ENCODE measurements at places on chromosomes 4 and X. TPM values are rescaled to one million over a fixed set of nuclear protein-coding genes. Genes with fewer than 3 reads are reported as not detected.
A peak's percentile ranks its signal among the peaks of the same experiment; 100 is the strongest.

The TRIM61 gene
- 3.1 TPM for total RNA-seq

The CABS1 gene
- not detected for total RNA-seq

The CETN2 gene
- 8.9 TPM for total RNA-seq

The SLITRK2 gene
- total RNA-seq: not detected

The RXFP1 gene
- not detected for total RNA-seq

The SYTL5 gene
- not detected for total RNA-seq

The GLRA2 gene
- total RNA-seq: not detected

The CHRNA9 gene
- 0.68 TPM for total RNA-seq

The WAS gene
- 142 TPM for total RNA-seq

The NUP62CL gene
- 1.8 TPM for total RNA-seq

The SHROOM3 gene
- total RNA-seq: not detected

DNA sequence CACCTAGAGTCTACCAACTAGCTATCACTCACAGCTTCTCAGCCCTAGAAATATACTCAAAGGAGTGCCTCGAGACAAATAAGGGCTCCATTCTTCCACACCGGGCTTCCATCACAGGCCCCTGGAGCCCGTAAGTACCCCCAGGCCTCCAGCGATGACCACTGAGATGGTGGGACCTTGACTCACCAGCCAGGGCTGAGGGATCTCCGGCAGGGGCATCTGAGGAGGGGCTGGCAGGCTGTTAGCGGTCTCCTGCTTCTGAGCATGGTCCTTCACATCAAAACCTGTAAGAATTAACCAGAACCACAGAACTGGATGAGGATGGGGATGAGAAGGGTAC, 71.3 kb downstream of the AFAP1 start:
- no peak overlapping the region for H3K4me3 ChIP-seq
- DNase-seq: no peak
- peak overlapping the region; percentile 85 for H3K27ac ChIP-seq

DNA sequence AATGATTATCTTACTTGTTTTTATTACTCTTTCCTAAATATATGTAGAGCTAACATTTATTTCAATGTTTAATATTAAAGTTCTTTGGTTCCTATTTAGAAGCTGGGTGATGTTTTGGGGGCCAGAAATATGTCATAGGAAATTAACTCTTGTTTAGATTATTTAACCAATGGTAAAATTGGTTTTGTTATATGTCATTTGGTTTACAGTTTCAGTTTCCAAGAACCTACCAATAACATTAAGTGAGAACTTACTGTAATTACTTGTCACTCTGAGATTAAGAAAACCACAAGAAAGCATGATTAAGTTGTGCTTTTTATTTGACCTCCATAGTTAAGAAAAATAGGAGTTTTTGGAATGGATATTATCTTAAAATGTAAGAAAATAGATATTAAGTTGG, 121.2 kb downstream of the NDST3 start:
- H3K27ac ChIP-seq: no peak overlapping the region
- peaks cover 3% of the 10 kb centered on the region for H3K27me3 ChIP-seq
- DNase-seq: no peak
- no peaks in the 10 kb centered on the region for H3K36me3 ChIP-seq

GRCh38 chr4:73376976-73377375, 27.1 kb upstream of the ALB start:
- DNase-seq: no peak
- no peaks in the 10 kb centered on the region for H3K36me3 ChIP-seq
- H3K4me3 ChIP-seq: no peak overlapping the region
- no peaks in the 10 kb centered on the region for H3K27me3 ChIP-seq
- H3K4me1 ChIP-seq: no peaks in the 10 kb centered on the region

DNA sequence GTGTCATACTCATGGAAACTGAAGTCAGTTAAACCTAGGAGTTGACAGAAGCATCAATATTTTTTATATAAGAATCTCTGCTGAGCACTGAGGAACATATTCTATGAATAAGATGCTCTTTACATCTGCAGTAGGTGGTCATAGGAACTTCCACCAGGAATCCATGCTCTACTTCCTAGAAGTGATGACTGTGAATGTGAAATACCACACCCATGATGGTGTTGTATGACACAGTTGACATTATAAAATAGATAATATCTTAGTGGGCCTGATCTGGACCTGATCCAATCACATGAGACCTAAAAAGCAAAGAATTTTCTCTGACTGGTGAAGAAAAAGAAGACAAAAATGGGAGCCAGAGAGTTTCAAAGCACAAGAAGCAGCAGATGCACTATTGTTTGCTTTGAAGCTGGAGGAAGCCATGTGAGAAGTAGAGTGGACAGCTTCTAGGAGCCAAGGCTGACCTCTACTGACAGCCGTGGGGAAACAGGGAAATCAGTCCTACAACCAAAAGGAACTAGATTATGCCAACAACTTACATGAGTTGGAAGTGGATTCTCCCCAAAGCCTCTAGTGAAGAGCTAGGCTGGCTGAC, 68.6 kb upstream of the HS3ST1 start:
- H3K4me3 ChIP-seq: no peak overlapping the region
- H3K4me1 ChIP-seq: peaks cover 8% of the 10 kb centered on the region
- H3K27ac ChIP-seq: no peak overlapping the region
- no peaks in the 10 kb centered on the region for H3K27me3 ChIP-seq
- no peaks in the 10 kb centered on the region for H3K36me3 ChIP-seq

- no peaks in the 10 kb centered on the region for H3K4me1 ChIP-seq
- H3K27me3 ChIP-seq: no peaks in the 10 kb centered on the region
- no peak overlapping the region for H3K4me3 ChIP-seq
- DNase-seq: no peak
- no peak overlapping the region for H3K27ac ChIP-seq
Observed at GRCh38 chrX:94162971-94163370, 489.0 kb downstream of the FAM133A start.

- DNase-seq: no peak
- no peaks in the 10 kb centered on the region for H3K4me1 ChIP-seq
- no peaks in the 10 kb centered on the region for H3K36me3 ChIP-seq
- H3K27ac ChIP-seq: no peak overlapping the region
- no peak overlapping the region for H3K4me3 ChIP-seq
Observed at GRCh38 chr4:7347981-7348380, 86.7 kb downstream of the PSAPL1 start.

GRCh38 chr4:11471046-11471441, 42.4 kb upstream of the HS3ST1 start:
- peaks cover 34% of the 10 kb centered on the region for H3K4me1 ChIP-seq
- DNase-seq: no peak
- H3K4me3 ChIP-seq: peak overlapping the region; percentile 81
- no peaks in the 10 kb centered on the region for H3K27me3 ChIP-seq

DNA sequence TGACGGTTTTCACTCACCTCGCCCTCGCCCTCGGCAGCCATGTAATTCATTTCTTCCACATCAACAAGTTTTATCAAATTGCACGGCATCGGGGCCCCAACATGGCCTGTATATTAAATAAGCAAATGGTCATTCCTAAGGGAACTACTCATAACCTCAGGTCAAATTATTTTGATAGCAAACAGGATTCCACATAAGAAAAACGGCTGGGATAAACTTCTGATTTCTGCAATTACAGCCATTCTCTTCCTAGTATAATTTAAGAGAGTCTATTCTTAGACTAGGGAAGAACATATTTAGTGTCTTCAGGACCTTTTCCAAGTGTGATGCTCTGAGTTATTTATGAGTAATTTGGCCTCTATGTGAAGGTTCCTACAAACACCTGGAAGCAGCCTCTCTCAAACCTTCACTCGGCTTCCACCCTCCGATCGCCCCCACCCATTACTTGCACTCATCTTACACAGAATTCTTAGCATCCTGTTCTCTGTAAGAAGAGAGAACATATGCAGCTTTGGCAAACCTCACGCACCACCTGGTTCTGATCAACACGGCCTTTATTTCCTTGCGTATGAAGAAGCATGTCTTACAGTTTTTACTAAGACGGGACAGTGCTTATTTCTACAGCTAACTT, 29.4 kb upstream of the CENPU start:
- H3K27me3 ChIP-seq: no peaks in the 10 kb centered on the region
- peaks cover 13% of the 10 kb centered on the region for H3K4me1 ChIP-seq

- DNase-seq: no peak
- no peaks in the 10 kb centered on the region for H3K4me1 ChIP-seq
- peaks cover 2% of the 10 kb centered on the region for H3K27me3 ChIP-seq
- no peak overlapping the region for H3K4me3 ChIP-seq
Observed at GRCh38 chr4:87530868-87531267, 1.7 kb upstream of the SPARCL1 start.

DNA sequence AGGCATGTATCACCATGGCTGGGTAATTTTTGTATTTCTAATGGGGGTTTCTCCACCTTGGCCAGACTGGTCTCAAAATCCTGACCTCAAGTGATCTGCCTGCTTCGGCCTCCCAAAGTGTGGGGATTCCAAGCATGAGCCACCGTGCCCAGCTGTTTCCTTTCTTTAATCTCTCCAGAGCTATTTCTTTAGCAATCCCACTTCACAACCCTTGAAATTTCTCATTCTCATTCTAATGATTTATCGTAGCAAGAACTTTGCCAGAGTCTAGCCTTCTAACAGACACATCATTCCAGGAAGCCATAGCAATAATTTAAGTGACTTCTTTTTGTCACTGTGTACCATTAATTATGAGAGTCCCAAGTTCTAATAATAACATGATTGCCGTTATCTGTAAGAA, 68.6 kb downstream of the RXFP1 start:
- no peak overlapping the region for H3K4me3 ChIP-seq
- no peak overlapping the region for H3K27ac ChIP-seq
- H3K36me3 ChIP-seq: no peaks in the 10 kb centered on the region
- DNase-seq: no peak
- peaks cover 14% of the 10 kb centered on the region for H3K27me3 ChIP-seq

DNA sequence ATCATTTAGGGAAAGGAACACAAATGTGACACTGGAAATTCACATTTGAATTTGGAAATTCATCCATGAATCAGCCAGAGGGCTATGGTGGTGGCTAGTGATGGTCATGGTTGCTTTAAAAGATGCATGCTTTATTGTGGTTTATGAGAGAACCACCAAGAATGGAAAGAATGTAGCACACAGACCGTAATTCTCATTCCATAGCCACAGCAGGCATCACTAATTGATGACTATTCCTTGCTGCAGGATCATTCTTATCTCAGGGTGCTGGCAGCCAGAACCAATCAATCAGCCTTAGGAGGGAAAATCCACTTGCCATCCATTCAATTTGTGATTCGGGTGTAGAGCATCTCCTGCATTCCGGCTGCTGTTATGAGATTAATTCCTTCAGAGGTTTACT, 115.6 kb downstream of the DHRSX start:
- H3K27ac ChIP-seq: no peak overlapping the region
- DNase-seq: no peak
- H3K27me3 ChIP-seq: no peaks in the 10 kb centered on the region
- H3K4me1 ChIP-seq: no peaks in the 10 kb centered on the region
- peaks cover 5% of the 10 kb centered on the region for H3K36me3 ChIP-seq

DNA sequence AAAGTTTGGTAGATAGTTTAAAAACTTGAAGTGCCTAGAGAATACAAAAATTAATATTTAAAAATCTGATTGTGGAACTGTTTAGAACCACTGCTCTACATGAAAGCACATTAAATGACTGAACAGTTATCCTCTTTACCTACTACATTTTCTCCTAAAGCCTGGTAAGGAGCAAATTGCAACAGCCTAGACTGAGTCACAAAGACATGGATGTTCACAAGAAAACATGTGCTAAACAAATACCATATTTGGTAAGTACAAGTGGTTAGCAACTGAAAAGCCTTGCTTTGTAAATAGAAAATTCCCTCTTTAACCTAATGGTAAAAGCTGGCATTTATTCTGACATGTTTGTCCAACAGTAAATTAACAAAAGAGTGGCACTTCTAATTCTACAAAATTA, 203.1 kb downstream of the FBXO8 start:
- DNase-seq: no peak
- H3K27me3 ChIP-seq: peaks cover 2% of the 10 kb centered on the region
- no peaks in the 10 kb centered on the region for H3K36me3 ChIP-seq
- H3K4me1 ChIP-seq: no peaks in the 10 kb centered on the region
- H3K27ac ChIP-seq: no peak overlapping the region

- H3K27ac ChIP-seq: no peak overlapping the region
- no peaks in the 10 kb centered on the region for H3K27me3 ChIP-seq
- DNase-seq: no peak
- H3K36me3 ChIP-seq: peaks cover 2% of the 10 kb centered on the region
- no peak overlapping the region for H3K4me3 ChIP-seq
Observed at GRCh38 chr4:48681856-48682255, 98.2 kb downstream of the FRYL start.

- no peak overlapping the region for H3K27ac ChIP-seq
- no peak overlapping the region for H3K4me3 ChIP-seq
- H3K27me3 ChIP-seq: no peaks in the 10 kb centered on the region
- DNase-seq: no peak
- H3K36me3 ChIP-seq: peaks cover 1% of the 10 kb centered on the region
Observed at GRCh38 chrX:136551410-136551809, 19.4 kb downstream of the VGLL1 start.

- H3K36me3 ChIP-seq: no peaks in the 10 kb centered on the region
- peaks cover 15% of the 10 kb centered on the region for H3K4me1 ChIP-seq
- peak overlapping the region; percentile 56 for H3K27ac ChIP-seq
- DNase-seq: no peak
Observed at GRCh38 chr4:7947927-7948326, 8.3 kb upstream of the AFAP1 start.

GRCh38 chrX:94977986-94978385, 1304.0 kb downstream of the FAM133A start:
- no peak for DNase-seq
- no peak overlapping the region for H3K4me3 ChIP-seq
- no peaks in the 10 kb centered on the region for H3K36me3 ChIP-seq
- H3K27ac ChIP-seq: no peak overlapping the region

DNA sequence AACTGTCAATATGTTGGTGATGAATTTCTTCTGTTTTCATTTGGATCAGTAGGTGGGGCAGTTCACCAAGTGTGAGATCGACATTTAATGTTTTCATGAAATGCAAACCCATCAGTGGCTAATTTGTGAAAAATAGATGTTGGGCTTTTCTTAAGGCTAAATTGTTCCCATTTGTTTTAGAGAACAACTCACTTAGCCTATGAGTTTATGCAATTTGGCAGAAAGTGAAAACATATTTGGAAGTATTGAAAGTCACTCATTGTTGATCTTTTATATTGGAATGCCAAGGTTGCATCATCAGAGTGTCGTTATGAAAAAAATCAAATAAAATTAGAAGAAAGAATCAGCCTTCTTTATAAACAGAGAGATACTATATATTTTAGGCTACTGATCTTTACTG, 132.4 kb downstream of the RPA4 start:
- H3K4me1 ChIP-seq: no peaks in the 10 kb centered on the region
- DNase-seq: no peak
- no peak overlapping the region for H3K4me3 ChIP-seq
- H3K27me3 ChIP-seq: no peaks in the 10 kb centered on the region
- H3K36me3 ChIP-seq: no peaks in the 10 kb centered on the region
- H3K27ac ChIP-seq: no peak overlapping the region
